Activated T-helper 9 cell treated with anti-CD3 and anti-CD28 coated beads, Interleukin-2, amount 50 U/mL, for 16 hours (primary cell): ENCODE measurements at places on chromosomes 3 and 15.

GRCh38 chr3:133441867-133442270 lies 42.0 kb downstream of the BFSP2 start:
- DNase-seq, result no peak

GRCh38 chr3:25178672-25179071 lies 249.4 kb upstream of the RARB start:
- no peak for DNase-seq

- peak; percentile 64 for DNase-seq
These were observed at the start of gene XYLB for GRCh38 chr3:38346587-38347410. Gene XYLB (plus strand): TSS chr3:38346785. CDS start chr3:38346869, 84 bp downstream.

- no peak for DNase-seq
These were observed 171.4 kb downstream of the CNTN3 start for GRCh38 chr3:74443102-74443501.

DNA sequence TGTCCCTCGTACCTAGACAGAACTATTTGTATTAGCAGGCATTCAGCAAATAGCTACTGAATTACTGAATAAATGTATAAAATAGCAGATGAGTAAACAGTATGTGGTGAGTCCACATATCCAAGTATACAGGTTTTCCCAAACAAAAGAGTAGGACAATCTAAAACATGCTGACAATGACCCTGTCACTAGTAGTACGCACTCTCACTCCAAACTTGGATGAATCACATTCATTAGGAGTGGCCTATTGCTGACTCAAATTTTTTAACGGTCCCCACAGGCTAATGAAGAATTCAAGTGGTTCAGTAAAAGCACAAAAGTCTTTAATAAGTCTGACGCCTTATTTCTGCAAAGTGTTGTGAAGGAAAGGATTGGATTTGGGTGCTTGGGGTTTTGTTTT lies 449.3 kb upstream of the THBS1 start:
- DNase-seq, result no peak

- DNase-seq, result no peak
These were observed 357.7 kb downstream of the OTOL1 start for GRCh38 chr3:161854232-161854771.

DNA sequence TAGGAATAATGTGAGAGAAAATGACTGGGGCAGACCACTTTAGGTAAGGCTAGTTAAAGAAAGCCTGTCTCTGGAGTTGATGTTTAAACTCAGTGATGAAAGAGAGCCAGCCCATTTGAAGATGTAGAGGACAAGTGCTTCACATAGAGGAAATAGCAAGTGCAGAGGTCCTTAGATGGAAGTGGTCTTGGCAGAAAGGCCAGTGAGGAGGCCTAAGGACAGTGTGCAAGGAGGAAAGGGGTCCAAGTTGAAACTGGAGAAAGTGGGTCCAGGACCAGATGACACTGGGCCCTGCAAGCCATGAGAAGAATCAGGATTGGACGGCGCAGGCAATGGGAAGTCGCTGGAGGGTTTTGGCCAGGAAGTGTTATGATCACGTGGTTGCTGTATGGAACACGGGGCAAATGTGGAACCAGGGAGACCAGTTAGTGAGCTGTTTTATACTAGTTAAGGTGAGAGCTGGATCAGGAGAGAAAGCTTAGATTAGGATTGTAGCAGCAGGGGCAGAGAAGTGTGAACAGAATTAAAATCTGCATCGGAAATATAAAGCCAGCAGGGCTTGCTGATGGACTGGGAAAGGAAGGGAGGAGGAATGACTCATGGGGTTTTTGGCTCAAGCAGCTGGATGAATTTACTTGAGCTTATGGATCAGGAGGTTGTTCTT lies 48.0 kb upstream of the SCAANT1 start:
- no peak for DNase-seq

DNA sequence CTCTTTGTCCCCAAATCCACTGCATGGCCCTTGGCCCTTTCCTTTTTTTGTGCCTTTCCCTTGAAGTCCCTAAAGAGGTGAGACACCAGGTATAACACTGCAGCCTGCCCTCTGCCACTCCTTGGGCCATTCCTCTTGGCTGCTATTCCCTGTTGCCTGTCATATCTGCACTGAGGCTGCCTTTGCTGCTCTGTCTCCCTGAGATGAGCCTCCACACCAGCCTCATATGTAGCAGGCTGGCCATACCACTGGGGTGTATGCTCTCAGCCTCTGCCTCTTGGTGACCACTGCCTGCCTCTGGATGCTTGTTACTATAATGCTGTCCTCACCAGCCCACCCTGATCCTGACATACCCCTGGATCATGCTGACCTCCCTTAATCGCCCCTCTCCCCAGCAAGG lies 252.0 kb downstream of the CLSTN2 start:
- no peak for DNase-seq

DNA sequence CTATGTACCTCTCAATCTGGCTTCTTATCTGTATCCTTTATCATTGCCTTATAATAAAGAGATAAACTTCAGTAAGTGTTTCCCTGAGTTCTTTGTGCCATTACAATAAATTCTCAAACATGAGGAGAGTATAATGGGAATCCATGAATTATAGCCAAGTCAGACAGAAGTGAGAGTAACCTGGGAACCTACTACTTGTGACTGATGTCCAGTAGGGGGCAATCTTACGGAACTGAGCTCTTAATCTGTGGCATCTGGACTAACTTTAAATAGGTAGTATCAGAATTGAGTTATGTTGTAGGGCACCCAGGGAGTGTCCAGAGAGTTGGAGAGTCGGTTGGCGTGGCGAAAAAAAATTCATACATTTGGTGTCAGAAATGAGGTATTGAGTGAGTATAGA lies 542.6 kb downstream of the ZBBX start:
- no peak for DNase-seq

DNA sequence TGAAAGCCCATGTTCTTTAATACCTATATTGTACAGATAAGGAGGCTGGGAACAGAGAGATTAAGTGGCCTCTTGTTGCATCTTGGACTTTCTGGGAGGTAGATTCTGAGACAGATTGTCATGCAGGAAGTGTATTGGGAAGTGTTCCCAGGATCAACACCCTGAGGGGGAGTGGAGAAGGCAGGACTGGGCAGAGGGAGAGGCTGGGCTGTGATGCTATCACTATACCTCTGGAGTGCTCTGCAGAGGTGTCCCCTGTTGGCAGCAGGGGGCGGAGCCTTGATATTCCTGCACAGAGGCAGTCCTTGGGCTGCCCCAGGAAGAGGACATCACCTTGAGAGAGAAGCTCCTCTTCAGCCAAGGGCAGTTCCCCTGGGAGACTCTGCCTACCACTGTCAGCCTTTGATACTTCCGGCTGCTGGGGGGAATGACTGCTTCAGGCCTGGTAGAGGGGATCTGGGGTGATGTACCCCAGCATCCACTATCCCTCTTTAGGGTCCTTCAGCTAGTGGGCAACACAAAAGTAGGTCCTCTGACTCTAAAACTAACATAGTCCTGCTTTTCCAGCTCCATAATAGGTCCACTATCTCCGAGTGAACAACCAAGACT lies 97.4 kb upstream of the RNU6-1 start:
- no peak for DNase-seq

DNA sequence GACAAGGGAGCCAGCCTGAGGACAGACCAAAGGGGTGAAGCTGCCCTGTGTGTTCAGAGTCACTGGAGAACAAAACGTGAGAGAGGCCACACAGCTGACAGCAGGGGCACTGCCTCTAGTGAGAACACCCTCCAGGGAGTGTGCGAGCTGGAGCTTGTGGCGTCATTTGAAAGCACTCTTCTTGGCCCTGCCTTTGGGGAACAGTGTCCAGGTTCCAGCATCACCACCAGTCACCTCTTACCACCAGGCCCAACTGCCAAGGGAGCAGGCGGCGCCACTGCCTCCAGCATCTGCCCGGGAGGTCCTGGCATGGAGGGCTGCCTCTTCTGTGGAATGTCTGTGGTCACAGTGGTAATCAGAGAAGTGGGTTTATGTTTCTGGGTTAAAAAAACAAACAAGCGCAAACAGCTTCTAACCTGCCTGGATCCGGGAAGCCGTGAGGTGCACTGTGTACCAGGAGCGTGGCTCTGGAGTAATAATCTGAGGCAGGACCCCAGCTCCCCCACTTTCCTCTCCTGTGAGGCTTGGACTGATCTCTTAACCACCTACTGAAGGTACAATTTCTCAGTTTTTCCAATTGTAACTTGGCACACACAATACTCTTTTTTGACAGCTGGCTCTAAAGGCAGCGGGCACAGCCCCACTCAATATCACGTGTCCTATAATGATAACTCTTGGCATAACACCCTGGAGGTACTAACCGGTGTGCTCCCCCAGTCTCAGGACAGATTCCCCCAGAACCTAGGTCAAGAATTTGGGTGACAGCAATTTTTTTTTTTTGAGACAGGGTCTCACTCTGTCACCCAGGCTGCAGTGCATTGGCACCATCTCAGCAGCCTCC lies 32.2 kb upstream of the CDCP1 start:
- no peak for DNase-seq

DNA sequence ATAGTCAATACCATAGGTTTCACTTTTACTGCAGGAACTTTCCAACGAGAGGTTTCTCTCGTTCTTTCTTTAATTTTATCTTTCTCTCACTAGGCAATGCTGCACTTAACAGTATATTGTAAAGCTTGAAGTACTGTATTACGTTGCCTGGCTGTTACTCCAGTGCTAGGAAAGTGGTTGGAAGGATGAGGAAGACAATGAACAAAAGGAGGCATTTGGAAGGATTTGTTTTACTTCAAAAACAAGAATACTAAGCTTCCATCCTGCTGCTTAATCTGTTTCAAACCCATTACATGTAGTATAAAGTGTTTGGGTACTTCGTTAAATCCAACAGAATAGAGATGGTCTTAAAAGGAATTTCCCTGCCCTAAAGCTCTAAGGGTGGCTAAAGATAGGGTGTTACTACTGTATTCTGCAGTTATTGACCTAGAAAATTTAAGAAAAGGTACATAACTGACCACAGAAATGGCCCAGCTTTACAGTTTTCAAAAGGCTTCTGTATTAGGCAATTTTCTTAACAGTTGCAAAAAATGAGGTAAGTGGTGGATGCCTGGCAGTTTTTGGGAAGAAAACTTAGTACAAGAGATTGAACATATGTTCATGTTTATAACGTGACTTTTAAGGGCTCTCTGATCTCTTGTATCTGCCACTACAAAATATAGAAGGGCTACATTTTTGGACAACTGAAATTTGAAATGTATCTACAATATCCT lies 785 bp upstream of the IFT57 start:
- no peak for DNase-seq

GRCh38 chr3:142931222-142931621 lies 32.3 kb downstream of the PAQR9 start:
- no peak for DNase-seq

DNA sequence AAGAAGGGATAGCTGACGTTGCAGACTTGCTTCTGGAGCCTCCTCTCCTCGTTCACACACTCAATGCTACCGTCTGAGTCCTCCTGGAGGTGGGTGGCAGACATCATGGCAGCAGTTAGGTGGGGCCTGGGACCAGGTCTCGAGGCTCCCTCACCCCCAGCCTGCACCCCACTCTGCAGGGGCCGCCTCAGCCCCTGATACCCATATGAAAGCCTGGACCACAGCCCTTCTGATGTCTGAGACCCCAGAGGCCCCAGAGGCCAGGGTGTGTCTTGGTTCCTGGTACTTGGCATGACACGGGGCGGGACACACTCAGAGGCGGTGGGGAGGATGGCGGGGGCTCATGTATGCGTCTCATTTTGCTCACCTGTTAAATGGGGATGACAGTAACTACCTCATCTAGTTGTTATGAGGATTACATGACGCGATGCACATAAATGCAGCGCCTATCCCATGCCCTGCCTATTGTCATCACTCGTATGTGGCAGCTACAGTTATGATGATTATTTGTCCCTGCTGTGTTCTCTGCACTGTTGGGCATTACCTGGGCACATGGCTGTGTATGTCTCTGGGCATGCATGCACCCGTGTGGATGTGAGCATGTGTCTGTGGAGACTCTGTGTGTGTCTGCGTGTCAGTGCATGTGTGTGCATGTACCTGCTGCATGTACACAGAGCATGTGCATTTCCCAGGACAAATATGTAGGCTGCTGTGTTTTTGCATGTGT lies 39.9 kb downstream of the FEM1B start:
- no peak for DNase-seq

DNA sequence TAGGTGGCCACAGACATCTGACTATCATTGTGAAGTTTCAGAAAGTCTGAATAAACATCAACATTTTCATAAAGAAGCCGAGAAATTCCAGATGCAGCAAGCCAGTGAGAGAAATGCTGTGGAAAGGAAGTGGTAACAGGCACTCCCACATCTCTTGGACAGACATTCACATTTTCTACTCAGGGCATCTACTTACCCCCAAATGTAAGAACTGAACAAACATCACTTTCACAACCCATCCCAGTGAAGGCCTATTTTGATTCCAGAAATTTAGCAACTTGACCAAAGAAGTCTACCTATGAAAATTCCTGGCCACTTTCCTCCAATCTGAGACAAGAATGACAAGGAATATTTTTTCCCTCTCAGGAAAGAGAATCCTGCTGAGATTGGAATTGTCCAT lies 224.8 kb upstream of the DCBLD2 start:
- no peak for DNase-seq

DNA sequence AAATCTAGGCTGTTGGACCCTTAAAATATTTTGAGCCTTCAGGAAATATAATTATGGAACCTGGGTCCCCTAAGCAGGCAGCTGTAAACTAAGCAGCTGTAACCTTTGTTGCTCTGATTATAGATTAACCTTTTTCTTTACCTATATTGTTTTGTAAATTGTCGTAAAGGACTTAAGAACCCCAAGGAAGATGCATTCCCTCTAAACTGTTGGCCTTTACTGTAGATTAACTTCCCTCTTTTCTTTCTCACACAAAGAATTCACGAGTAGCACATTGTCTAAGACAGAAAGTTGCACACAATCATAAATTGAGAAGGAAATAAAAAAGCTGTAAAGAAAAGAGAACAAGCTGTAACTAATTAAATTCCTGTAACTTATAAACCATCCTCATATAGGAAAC lies 877.3 kb downstream of the ROBO2 start:
- no peak for DNase-seq

DNA sequence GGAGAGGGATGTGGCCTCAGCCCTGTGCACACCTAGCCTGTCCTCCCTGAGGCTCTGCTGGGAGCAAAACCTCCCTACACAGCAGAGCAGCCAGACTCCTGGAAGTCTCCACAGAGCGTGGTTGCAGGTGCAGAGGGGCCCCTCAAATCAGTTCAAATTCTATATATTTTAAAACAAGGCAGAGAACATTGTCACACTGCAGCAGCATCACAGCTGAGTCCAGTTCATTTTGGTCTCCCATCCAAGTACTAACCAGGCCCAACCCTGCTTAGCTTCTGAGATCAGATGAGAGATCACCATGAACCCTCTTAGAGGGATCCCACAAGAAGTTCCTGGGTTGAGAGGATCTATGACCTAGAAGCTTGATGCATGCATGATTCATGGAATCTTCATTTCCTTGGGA lies 331.0 kb upstream of the RGMA start:
- no peak for DNase-seq
